NCI-H1417 treated with DMSO at 0.1 percent for 48 hours (cell line): ENCODE measurements at places on chromosomes 5 and 9.

DNA sequence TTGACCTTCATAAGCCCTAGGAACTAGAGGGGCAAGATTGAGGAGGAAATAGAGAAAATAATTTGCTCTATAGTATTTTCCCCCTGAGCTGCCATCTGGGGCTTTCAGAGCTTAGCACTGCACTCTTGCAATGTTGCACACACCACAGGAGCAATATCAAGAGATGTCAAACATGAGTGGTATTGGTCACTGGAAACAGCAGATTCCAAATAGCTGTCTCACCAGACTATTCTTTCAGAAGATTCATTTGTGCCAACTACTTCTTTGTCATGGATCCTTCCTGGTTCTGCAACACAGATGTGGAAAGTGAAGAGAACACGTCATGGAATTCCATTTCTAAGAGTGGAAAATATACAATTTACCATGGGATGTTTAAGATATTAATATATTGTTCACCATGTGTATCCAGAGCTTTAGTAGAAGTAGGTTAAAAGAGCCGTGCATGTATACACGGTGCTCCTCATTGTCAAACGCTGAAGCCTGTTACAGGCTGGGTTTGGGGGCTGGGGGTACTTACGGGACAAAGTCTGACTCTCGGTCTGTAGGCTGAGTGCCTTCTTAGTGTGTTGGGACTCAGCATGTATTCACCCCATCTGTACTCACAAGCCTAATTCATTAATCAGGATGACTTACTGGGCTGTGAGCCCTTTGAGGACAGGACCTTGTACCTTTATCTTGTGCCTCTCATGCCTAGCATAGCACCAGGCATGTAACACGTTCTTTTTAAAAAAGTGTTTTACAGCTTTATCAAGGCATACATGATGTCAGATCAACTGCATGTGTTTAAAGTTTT, 31.4 kb upstream of the GDNF start:
- DNase-seq = no peak

- no peak for DNase-seq
Observed at GRCh38 chr5:52870448-52870847, 82.7 kb downstream of the ITGA1 start.

GRCh38 chr5:167725264-167725663, 566.2 kb upstream of the WWC1 start:
- DNase-seq = no peak

DNA sequence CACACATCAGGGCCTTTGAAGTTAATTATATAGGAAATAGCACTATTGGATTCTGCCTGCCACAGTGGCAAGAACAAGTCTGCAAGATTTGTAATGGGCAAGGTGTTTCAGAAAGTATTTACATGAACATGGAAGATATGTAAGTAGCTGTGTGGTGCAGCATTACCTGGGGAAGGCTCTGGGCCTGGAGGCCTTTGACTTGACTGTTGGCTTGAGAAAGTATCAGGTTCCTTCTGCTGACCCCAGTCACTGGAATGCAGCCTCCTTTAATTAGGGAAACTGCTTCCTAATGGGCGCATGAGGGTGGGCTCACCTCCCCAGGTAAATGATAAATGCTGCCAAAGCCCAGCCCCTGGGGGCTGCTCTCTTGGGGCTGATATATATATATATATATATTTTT, 102.7 kb downstream of the GALNT10 start:
- no peak for DNase-seq

DNA sequence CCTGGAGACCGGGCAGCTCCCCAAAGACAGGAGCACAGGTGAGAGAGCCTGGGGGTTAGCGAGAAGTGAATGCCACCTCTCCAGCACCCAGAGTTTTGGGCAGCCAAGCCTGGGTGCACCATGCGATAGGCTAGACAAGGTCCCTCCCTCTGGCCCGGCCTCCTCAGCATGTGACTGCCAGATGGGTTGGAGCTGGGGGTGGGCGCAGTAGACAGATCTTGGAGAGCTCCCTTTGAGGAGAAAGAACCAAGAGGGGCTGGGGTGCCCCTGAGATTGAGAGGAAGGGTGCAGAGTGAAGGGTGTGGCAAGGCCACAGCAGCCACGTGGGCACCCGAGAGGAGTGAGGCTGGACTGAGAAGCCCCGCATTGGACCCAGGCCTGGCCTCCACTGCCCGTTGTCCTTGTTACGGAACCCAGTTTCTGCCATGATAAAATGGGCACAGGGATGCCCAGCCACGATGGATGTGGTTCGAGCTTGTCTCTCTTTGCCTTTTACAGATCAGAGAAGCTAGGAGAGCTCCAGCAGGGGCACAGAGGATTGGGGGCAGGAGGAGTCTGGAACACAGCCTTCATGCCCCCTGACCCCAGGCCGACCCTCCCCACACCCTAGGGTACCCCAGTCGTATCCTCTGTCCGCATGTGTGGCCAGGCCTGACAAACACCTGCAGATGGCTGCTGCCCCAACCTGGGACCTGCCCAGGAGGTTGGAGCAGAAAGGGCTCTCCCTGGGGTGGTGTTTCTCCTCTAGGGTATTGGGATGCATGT, 1.4 kb downstream of the TMEM141 start:
- DNase-seq = no peak

DNA sequence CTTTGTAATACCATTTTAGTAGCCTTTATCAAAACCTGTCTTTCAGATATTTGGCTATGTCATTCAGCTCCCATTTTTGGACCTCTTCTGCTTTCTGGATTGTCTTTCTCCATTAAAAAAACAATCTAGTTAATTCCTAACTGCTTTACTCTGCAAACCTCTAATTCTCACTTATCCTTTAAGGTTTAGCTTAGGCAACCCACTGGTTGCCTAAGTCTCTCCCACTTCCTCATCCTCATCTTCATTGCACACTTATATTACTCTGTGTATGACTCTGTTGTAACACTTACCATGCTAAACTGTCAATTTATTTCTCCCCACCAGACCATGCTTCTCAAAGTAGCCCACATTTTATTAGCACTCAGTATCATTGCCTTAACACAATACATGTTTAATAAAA, 205.0 kb upstream of the DMRTA1 start:
- DNase-seq = no peak

- no peak for DNase-seq
Observed at GRCh38 chr5:10649666-10650380, 86.0 kb downstream of the ANKRD33B start.

DNA sequence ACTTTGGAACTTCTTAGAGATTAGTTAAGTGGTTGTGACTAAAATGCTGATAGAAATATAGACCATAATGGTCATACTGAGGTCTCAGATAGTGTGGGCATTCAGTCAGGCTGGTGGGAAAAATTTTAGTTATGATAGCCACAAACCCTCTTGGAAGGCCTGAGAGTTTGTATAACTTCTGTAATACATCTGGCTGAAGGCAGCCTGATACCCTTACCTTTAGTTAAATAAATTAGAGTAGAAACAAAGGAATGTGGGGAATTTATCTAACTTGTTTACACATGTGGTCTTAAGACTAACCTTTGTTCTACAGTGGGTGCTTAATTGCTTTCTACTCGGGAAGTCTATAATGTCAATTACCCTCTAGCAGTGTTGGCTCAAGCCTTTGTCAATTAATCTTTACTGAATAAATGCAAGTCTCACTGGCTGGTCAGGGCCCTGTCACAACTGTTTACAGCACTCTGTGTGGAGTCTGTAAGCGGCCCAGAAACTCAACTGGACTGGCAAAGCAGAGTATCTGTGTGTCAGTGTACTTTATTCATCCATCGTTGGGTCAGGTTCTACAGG, 184.0 kb downstream of the FBXO4 start:
- no peak for DNase-seq

DNA sequence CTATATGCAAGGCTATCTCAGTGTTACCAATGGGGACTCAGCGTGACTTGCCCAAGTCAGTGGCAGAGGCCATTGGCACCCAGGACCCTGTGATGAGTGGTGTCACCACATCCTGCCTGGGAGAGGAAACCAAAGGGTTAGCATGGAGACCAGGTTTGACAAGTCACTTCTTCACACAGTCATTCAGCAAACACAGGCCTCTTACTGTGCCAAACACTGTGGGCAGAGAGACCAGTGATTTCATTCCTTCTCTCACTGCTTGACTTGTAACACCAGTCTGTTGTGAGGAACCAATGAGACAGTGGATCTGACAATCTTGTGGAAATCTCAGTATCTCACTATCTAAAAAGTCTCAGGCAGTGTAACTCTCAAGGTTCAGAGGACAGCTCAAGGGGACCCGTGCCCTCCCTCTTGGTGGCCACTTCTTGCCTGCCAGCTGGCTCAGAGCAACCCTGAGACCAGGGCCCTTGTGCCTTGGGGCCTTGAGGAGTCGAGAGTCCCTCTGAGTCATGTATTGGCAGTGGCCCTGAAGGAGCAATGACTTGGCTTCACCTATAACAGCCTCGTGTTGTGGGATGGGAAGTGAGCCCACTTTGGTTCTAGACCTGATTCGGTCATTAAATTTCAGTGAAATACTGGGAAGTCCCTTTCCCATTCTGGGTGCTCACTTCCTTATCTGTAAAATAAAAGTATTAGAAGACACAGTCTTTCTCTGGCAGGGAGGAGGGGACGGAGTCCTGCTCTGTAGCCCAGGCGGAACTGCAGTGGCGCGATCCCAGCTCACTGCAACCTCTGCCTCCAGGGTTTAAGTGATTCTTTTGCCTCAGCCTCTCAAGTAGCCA, 1.6 kb downstream of the FABP6 start:
- no peak for DNase-seq

- no peak for DNase-seq
Observed at GRCh38 chr5:113965225-113965624, 396.6 kb upstream of the KCNN2 start.

GRCh38 chr5:174159327-174160114, 114.0 kb downstream of the NSG2 start:
- DNase-seq = no peak

DNA sequence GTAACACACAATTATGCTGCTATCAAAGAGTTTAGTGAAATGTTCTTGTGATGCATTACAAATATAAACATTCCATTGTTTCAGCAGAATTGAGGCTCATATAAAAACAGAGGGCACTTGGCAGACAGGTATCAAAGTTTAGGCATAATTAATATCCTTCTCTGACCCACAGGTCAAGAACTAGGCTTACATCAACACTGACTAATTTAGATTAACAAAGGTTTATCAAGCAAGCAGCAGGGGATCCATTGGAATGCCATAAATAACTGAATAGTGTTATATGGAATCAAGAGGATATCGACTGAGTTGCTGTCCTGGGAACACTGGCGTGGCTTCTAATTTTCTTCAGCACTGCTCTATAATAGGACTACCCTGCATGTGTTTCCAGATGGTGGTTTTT, 414.5 kb upstream of the ARRDC3 start:
- DNase-seq = no peak

GRCh38 chr5:63451188-63451587, 511.1 kb downstream of the HTR1A start:
- DNase-seq = no peak

DNA sequence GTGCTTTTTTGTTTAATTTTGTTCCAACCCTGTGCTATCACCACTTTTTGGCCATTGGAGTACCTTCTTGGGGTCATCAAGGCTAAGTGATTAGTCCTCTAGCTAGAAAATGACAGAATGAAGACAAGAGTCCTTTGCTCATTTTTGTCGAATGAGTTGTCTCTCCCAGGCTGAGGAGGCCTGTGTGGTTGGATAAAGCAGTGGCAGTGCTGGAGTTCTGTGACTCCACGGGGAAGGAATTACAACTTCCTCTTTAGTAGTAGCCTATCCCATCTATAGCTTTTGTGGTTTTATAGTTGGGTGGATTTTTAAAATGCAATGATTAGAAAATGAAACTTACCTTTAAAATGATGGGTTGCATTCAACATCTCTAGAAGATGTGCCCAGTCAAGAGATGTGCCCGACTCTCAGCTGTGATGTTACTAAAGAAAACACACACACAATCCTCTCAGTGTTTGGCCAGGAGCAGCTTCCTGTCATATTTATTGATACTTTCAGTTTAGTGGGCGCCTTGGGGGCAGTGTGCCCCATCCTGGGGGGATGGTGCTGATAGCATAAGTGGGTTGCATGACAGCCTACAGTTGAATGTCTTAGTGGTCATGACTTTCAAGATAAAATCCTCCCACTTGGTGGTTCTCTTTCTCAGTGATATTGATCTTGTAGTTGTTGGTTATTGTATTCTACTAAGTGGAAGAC, 11.9 kb downstream of the OTULINL start:
- no peak for DNase-seq

- no peak for DNase-seq
Observed at GRCh38 chr9:129237164-129237611, 59.1 kb upstream of the IER5L start.

DNA sequence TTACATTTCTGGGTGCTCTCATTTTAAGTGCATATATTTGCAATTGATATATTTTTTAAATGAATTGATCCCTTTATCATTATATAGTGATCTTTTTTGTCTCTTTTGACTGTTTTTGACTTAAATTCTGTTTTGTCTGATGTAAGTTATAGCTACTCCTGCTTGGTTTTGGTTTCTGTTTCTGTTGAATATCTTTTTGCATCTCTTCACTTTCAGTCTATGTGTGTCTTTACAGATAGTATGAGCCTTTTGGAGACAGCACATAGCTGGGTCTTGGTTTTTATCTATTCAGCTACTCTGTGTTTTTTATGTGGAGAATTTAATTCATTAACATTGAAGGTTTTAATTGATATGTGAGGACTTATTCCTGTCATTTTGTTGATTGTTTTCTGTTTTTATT, 311.3 kb downstream of the SPATA31D1 start:
- no peak for DNase-seq

- no peak for DNase-seq
Observed at GRCh38 chr5:13831351-13831750, 113.1 kb downstream of the DNAH5 start.

DNA sequence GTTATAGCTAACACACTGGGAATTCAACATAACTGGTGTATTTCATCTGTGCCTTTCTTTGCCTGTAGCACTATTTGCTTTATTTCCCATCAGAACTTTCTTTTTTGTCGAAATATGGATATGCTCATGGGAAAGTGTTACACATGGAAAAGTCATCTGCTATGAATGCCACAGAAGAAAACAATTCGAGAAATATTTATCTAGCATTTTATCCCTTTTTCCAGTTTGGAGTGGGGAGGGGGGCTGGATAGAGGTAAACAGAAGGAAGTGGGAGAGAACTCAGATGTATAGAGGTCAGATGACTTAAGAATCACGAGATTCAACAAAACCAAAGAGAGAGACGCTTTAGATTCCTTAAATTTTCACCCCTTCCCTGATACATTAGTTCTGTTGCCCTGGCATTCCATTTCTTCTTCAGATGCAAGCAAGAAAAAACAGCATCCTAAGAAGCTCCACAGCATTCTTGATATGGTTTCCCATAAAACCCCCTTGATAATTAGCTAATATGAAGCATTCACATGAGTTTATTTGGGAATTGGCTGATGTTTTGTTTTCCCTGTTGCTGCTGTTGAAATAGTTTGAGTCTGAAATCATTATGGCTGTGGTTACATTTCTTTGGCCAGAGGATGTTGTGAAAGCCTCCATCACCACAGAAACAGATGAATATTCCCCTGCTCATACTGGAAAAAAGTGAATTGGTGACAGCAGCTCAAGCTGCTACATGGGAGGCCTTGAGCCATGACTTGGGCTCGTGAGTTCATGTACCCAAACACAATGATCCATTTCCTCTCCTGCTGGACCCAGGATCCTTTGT, 335.8 kb upstream of the DAB2 start:
- DNase-seq = no peak

GRCh38 chr5:56567278-56567677, 248.1 kb upstream of the MAP3K1 start:
- DNase-seq = no peak

GRCh38 chr5:83509540-83509939, 38.0 kb downstream of the VCAN start:
- no peak for DNase-seq
